ENCODE measurements at places on chromosomes 6 and 20.
A peak's percentile ranks its signal among the peaks of the same experiment; 100 is the strongest.

GRCh38 chr6:113884011-113884410 is 26.9 kb downstream of the MARCKS start:
- no peak for DNase-seq

DNA sequence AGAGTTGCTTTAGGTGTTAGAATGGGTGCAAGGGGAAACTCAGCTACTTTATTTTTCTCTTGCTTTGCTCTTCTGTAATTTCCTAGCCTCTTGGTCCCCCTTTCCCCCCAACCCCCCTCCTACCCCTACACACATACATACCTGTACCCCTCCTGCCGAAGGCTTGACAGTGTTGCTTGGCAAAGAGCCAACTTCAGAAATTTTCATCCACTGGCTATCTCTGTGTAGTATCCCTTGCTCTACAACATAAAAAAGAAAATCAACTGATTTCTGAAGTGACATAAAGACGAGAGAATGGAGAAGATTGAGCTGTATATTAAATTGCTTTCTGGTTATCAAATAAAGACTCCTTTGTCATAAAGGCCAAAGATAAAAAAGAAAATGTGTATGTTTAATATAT is 498.1 kb upstream of the SOX4 start:
- no peak for DNase-seq

DNA sequence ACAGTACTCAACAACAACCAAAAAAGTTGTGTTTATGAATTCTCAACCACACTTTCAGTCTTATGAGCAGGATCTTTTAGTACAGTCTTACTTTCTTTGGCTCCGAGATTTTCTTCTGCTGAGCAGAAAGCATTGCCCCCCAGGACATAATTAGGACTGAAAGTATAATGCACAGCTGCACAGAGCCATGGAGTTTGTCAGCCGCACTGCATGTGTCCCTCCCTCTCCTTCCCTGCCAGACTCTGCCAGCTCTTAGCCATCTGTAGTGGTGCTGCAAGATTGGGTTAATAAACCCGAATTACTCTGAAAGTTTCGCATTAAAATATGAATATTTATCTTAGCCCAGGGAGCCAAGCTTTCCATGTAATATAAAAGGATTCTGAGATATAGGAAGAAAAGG is 179.6 kb upstream of the PTCHD4 start:
- no peak for DNase-seq

- DNase-seq: no peak
These were observed 125.3 kb upstream of the SPACA1 start for GRCh38 chr6:87922196-87922946.

GRCh38 chr20:51163996-51164600 is 141.2 kb upstream of the KCNG1 start:
- no peak for DNase-seq

- no peak for DNase-seq
These were observed 598 bp downstream of the HLA-B start for GRCh38 chr6:31356216-31356945.

DNA sequence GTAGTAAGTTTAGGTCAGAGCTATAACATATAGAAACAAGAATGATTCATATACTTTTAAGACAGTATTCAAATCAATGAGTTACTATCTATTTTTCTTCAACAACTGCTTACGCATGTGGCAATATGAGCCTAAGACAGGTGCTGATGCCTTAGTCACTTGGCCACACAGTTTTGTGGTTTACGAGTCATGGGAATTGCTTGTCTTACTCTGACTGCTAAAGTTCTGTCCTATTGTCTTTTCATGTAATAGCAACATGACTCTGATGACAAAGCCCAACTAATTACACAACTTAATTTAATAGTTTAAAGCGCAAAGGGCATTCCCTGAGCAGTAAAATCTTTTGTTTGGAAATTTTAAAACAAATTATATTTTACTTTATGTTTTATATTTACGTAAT is 159.3 kb upstream of the CENPW start:
- no peak for DNase-seq

- no peak for DNase-seq
These were observed 116.2 kb downstream of the MTHFD1L start for GRCh38 chr6:150981669-150982068.

GRCh38 chr20:42161228-42161829 is 543.2 kb upstream of the CHD6 start:
- no peak for DNase-seq

- DNase-seq: no peak
These were observed 128.8 kb downstream of the PHF3 start for GRCh38 chr6:63764318-63764916.

DNA sequence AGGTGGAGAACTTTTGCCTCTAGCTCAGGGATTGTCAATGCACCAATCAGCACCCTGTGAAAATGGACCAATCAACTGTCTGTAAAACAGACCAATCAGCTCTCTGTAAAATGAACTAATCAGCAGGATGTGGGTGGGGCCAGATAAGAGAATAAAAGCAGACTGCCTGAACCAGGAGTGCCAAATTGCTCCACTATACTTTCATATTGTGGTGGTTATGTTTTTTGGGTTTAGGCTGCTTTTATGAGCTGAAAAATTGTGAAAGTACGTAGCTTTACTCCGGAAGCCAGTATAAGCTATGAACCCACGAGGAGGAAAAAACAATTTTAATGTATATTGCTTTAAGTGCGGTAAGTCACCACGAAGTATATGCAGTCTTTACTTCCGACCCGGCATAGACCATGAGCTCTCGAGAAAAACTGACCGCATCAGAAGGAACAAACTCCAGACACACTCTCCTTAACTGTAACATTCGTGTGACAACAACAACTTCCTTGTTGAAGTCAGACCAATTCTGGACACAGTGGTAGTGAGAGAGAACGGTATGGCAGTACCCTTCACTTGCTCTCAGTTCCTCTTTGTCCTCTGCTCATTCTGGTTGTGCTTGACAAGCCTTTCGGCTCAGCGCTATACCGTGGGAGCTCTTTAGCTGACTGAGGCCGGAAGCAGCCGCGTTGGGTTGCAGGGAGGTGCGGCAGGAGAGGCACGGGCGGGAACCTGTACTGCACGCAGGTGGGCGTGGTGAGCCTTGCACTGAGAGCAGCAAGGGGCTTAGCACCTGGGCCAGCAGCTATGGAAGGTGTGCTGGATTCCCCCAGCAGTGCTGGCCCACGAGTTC is 81.9 kb upstream of the E2F3 start:
- no peak for DNase-seq

DNA sequence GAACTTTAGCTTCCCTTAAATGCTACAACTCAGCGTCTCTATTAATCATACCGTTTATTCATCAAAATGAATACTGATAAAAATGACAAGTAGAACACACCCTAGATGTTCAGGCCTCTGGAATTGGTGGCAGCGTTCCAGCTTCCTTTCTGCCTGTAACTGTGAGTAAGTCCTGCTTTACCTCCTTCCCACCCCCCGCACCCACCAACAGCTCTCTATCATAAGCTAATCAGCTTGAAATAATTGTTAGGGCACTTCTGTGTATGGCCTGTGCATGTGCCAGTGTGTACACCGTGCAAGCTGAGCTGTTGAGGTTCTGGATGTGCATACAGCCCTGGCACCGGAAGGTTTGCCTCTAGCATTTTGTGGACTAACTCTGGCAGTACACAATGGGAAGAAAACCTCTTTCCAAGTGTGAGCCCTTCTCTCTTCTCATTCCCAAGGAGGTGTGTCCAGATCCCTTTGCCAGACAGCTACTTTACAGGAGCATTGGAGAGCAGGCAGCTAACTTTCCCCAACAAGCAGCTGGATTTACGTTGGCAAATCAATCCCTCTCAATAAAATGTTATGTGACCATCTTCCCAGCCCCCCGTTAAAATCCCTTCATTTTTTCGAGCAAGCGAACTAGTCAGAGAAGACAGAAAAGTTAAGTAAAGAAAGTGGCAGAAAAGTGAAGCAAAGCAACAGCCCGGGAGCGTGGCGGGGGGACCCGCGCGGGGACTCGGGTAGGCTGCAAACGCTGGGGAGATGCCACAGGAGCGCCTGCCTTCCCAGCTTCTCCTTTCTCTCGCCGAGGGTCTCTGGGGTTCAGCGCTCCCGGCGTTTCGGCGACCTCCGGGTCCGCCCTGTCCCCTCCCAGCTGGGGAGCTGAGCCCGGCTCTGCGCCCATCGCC is 803 bp upstream of the ADGRG6 start:
- DNase-seq: no peak

DNA sequence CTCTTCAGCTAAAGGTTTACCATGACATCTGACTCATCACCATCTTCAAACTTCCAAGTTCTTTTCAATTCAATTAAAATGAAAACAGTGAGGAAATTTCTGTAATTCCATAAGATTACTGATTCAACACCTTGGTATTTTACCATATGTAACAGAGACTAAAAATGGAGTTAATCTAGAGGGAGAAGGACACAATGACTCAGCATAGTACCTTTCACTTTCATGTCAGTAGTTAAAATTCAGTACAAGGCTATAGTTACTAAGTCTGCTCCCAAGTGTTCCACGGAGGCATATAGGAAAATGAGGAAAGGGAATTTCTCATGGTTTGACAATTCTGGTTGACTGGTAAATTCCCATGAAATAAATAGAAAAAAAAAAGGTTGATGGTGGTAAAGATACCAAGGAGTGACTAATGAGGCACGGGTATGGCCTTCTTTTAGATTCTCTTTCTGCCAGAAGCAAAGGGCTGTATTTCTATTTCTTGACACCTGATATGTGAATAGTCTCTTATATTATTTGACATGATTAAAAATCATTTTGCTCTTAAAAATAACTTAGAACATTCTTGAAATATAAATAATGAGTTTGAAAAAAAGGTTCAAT is 526.7 kb upstream of the ADGRB3 start:
- no peak for DNase-seq

DNA sequence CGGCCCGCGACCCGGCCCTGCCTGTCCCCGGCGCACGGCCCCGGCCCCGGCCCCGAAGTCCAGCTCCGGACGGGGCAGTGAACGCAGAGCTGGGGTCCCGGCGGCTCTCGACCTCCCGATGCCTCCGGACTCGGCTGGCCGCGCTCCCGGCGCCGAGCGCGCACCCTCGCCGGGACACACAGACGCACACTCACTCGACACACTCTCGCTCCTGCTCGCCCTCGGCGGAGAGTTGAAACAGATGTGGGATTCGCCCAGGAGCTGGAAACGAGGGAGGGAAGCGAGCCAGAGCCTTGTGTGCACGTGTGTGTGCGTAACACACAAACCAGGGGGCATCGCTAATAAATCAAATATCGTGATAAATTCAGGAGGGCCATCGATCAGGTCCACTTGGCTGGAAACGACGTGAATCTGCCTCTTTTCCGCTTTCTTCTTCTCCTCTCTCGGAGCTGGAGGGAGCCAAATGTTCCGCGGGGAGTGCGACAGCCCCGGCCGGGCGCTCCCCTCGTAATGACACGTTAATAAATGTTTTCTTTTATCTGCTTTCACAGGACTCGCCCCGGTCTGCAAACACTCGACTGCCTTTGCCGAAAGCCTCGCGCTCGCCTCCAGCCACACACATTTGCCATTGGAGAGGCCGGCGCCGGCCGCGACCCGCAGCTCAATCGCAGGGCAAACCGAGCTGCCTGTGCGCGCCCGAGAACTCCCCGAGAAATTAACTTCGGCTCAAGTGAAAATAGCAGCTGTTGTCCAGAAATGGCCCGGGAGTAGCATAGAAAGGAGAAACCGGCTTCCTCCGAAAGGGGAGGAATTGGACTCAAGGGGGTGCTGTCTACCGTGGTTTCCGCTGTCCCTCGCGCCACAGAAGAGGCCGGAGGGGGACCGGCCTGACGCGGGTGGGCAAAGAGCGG is 828 bp upstream of the SULF2 start:
- DNase-seq: peak; percentile 16

DNA sequence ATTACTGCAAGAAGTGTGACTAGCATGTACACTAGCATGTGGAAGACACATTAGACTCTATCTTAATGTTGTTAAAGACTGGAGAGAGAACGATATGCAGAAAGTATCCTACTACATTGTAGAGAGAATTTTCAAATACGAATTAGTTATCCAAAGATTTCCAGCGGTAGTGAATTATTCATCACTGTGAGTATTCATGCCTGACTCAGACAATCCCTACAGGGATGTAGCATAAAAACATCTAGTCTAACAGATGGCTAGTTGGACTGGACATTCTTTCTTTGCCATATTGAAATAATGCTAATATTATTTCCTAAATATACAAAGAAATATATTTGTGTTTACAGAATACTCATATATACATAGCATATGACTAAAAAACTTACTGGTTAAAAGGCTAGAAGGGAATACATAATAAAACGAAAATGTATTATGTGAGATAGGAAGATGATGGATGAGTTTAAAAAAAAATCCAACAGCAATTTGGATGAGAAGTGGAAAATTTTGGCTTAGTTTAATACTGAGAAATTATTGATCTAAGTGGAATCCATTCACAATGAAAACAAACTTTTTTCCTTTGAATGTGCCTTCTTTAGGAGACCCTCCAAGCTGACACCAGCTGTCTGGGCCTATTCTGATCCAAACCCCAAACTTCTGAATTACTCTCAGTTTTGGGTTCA is 580.7 kb downstream of the RFPL4B start:
- DNase-seq: no peak

- DNase-seq: no peak
These were observed 54.0 kb upstream of the RAB32 start for GRCh38 chr6:146489468-146490151.

DNA sequence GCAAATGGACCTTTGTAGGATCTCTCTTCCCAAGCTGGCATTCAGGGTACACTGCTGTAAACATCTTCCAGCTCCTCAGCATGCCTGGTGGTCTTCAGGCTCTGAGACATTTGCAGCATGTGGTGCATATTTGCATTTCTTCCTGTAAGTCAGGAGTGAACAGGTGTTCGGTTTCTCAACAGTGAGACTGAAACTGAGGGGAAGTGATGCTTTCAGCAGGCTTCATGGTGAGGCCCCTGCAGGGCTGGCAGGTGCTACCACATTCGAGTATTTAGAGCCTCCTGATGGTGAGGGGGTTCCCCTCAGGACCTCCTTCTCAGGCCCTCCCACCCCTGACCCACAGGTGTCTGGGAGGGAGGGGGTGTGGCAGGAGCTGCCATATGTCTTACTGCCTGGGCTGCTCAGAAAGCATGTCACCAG is 15.1 kb downstream of the MYBL2 start:
- peak; percentile 37 for DNase-seq

DNA sequence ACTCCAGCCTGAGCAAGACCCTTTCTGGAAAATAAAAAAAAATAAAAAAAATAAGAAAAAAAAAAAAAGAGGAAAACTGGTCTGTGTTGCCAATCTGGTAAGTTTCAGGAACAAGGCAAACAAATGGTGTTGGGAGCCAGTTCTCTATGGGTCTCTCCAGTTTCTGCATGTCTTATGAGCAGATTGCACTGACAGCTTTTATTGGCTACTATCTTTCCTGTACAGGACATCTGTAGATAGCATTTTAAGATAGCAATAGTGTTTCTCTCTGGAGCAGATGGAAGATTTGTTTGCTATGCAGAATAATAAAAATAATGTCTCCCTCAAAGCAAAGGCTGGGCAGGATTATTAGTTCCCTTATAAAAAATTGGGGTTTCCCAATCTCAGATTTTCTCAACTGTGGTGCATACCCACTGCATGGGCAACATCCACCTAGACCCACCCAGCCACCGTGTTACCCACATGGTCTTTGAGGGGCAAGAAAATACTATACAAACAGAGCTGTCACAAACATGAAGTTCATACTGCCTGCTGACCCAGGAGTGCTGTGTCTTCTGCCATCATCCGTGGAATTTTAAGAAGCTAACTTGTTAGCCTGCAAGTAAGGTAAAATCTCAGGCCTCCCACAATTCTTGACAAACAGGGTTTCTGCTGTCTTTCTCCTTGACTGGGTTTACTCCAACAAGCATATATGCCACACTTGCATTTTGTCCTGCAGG is 9.5 kb downstream of the GMDS start:
- DNase-seq: no peak

- peak; percentile 25 for DNase-seq
These were observed 319.9 kb downstream of the TRDN start for GRCh38 chr6:123316733-123317323.

GRCh38 chr6:28336284-28337120 is 554 bp upstream of the ZSCAN31 start:
- no peak for DNase-seq

- no peak for DNase-seq
These were observed 16.2 kb downstream of the RAB44 start for GRCh38 chr6:36713846-36714245.
